ENCODE measurements at places on chromosomes 6 and 20.

DNA sequence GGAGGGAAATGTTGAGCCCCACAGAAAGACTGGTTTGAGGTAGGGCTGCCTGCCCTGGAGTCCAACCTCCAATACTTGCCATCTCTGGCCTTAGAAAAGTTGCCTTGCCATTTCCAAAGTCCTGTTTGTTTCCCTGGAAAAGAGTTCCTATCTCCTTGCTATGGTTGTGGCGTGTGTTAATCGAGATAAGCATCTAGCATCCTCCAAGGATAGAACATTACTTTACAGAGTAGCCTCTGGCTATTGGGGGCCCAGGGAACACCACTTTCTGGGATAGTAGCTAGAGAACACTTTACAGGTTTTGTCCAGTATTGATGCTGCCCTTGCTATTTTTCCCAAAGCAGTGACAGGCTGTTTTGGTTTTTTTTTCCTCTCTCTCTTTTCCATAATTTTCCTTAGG is 57.4 kb upstream of the SASH1 start:
- no peak for DNase-seq

DNA sequence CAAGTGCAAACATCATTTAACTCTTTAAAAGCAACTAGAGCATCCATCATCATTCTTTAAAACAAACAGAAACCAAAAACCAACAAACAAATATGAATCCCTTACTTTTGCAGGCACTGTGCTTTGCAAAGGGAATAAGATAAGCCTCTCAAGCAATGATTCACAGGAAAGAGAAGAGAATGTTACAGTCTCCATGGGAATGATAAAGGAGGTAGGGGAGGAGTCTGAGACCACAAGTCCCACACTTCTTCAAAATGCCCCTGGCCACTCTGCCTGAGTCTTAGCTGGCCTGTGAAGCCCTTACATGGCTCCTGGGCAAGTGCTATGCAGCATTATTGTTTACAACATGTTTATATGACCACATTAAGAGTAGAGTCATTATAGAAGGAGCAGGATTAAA is 257.7 kb upstream of the MARCKS start:
- DNase-seq, result no peak

GRCh38 chr6:16849280-16849987 is 88.2 kb upstream of the ATXN1 start:
- no peak for DNase-seq

DNA sequence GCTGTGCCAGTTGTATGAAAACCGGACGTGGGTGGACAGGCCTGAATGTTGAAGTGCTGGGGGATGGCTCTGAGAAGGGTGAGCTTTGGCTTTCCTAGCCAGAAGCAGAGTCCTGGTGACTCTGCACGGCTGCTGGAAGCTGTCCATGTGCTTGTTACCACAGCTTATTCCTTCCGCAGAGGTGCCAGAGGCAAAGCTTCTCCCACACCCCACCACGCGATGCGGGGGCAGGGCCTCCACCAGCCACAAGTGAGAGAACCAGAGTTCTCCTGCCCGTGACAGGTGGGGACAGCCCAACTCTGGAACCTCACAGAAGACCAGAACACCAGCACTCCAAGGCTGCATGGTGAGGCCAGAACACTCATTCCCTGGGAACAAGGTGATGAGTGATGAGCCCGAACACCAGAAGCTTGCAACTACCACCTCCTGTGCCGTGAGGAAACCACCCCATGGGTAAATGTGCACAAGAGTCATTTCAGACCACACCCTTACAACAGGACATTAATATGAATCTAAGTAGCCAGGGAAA is 36.7 kb downstream of the JAG1 start:
- no peak for DNase-seq

DNA sequence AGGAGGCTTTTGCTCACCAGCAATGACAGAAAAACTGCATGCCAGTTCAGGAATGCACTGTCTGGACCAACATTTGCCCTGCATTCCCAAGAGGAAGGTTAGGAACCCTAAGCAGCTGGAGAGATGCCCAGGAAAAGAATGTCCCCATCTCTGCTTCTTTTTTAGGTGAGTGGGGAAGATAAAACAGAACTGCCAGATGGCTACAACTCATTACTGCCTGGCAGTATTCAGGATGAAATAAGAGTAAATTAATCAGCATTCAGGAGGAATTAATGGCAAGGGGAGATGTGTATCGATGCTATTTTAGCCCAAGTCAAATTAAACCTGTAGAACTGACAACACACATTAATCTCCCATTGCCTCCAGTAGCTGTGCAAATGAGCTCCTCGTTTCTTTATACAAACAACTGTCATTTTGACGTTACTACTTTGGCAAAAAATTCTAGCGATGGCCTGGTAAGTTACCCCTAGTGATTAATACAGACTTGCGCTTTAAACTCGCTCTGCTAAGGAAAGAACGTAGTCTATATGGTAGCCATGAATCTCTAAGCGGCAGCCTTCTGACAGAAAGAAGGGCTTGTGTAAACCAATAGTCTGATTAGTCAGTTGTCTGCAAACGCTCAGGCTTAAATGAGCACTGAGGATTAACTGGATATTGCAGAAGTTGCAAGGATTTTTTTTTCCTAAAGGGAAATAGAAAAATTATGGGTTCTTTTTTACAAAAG is 16.7 kb upstream of the SMLR1 start:
- no peak for DNase-seq

DNA sequence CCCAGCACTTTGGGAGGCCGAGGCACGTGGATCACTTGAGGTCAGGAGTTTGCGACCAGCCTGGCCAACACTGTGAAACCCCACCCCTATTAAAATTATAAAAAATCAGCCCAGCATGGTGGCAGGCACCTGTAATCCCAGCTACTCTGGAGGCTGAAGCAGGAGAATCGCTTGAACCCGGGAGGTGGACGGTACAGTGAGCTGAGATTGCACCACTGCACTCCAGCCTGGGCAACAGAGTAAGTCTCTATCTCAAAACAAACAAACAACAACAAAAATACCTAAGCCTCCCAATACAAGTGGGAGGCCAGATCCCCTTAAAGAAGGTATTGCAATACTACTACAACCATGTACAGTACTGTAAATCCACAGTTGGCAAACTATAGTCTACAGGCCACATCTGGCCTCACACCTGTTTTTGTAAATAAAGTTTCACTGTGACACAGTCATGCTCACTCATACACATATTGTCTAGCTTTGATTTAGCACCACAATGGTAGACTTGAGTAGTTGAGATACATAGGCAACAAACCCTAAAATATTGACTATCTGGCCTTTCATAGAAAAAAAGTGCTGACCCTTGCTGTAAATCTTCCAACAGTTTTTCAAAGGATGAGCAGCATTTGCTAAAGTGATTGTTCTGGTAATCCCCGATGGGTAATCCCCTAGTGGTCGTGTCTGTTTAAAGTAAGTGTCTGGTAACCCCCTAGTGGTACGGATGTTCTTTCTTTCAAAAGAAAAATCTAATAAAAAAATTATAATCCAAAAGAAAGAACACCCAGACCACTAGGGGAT is 202.0 kb downstream of the RNGTT start:
- DNase-seq, result no peak

GRCh38 chr20:21303872-21304586 is 898 bp downstream of the XRN2 start:
- DNase-seq, result no peak

- DNase-seq, result no peak
These were observed 1.7 kb upstream of the PKIG start for GRCh38 chr20:44580581-44581268.

DNA sequence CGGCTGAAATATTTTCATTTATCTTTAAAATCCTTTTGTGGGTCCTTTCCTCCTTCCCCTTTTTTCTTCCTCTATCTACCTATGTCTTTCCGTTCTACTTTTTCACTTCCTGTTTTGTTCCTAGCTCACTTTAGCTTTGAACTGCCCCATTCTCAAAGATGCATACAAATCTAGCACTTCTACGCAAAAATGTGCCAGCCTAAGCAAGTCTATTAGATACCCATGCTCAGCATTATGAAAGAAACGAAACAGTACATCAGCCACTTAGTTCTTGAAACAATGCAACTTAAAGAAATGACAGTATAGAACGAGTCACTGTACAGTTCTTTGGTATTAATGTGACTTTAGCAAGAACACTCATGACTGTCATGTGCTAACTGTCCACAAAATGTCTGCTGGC is 47.3 kb upstream of the MARCKS start:
- DNase-seq, result no peak

DNA sequence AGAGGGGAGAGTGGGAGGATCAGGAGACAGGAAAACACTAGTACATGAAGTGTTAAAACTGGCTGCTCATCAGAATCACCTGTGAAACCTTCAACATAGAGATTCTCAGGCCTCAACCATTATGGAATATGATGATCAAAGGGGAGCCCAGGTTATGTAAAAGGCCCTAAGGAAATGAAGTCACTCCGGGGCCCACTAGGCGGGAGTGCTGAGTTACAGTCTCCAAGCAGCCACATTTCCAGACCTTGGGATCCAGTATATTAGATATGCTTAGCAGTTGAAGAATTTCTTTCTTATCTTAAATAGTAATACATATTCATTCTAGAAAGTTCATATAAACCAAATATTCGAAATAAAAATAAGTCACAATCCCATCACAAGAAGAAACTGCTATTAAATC is 476.3 kb downstream of the PRKN start:
- DNase-seq, result no peak

GRCh38 chr20:50491168-50491567 is 19.0 kb upstream of the PTPN1 start:
- no peak for DNase-seq

DNA sequence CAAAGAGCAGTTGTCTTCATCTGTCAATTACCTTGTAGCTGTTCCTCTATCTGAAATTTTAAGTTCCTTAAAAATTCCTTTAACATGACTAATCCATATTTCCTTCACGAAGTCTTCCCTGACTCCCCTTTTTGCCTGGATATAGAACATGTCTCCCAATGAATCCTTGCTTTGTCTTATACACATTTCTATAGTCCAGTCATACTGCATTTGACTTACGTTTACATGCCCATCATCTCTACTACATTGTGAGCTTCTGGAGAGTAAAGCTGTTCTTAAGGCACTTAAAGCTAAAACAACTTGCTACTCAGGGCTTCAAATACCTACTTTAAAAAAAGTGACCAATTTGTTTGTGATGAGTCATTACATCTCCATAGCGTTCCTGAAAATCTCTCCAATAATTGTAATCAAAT is 4.9 kb downstream of the REV3L start:
- DNase-seq, result no peak

- DNase-seq, result no peak
These were observed 141.9 kb upstream of the EXOC2 start for GRCh38 chr6:834866-835265.

DNA sequence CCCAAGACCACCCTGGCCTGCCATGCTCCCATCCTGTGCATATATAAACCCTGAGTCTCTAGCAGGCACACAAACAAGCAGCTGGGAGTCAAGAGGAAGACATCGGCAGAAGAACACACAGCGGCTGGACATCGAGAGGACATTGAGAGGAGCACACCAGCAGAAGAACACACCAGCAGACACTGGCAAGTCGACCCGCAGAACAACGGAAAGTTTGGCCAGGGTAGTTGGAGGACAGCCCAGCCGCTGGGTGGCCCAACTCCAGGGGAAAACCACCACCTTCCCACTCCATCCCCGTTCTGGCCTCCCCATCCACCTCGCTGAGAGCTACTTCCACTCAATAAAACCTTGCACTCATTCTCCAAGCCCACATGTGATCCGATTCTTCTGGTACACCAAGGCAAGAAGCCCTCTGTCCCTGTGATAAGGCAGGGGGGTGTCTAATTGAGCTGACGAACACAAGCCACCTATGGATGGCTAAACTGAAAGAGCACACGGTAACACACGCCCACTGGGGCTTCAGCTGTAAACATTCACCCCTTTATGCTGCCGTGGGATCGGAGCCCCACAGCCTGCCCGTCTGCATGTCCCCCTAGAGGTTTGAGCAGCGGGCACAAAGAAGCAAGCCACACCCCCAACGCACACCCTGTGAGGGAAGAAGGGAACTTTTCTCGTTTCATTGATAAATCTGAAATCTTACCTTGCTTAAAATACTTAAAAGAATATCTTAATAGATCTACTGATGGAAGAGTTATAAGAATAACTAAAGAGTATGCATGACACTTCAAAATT is 13.8 kb downstream of the TMX4 start:
- no peak for DNase-seq

All from stimulated activated CD4-positive, alpha-beta T cell treated with anti-CD3 and anti-CD28 coated beads, Interleukin-1b, Interleukin-23, amount 100 ng/mL, for 1 hour (primary cell).